Activated CD8-positive, alpha-beta T cell treated with anti-CD3 and anti-CD28 coated beads for 36 hours (primary cell): ENCODE measurements at places on chromosomes 1 and 21. TPM values are rescaled to one million over a fixed set of nuclear protein-coding genes. Genes with fewer than 3 reads are reported as not detected.

CHD5 gene
- 0.61 TPM for total RNA-seq

SLC35D1 gene
- total RNA-seq, result 8.4 TPM

DNA sequence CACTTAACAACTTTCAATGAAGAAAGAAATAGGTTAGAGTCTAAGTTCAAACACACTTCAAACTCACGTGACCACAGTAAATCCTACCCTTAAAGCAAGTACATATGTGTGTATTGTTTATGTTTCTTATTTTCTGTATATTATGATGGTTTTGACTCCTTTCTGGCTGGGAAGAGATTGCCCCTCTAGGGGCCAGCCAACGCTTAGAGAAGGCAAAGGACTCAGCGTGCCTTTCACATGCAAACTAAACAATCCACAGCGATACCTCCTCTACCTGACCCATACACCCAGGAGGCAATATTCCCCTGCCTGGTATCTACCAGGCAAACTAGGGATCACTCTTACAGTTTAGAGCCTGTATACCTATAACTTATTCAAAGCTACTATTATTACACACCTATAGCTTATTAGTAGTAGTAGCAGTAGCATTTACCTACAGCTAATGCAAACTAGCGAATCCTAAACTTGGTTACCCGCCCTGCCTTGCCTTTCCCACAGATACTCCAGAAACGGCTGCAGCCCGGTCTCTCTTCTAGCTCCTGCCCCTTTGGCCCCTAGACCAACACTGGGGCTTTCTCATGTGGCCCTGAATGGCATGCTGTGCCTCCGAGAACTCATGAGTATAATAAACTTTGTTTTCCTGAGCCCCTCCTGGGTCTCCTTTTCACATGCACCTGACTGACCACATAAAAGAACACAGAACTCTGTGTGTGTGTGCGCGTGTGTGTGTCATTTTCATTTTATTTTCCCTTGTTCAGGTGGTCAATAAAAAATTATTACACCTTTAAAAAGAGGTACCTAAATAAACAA is 14.0 kb downstream of the NRIP1 start:
- DNase-seq, result no peak

DNA sequence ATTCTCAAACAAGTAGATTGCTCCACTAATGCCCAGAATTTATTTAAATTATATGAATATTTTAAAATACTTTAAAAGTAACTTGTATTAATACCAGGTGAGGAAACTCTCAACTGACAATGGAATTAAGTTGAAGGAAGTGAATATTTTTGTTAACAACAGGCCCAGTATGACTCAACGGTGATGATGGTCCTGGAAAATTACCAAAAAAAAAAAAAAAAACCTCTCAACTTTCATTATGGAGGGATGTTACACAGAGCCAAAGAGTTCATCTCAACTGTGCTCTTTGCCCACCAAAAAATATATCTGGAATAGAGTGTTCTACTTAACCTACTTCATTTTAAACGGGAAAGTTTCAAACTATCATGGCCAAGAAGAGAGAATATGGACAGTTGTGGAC is 28.3 kb downstream of the CFH start:
- no peak for DNase-seq

- peak; percentile 86 for DNase-seq
These were observed 18.5 kb downstream of the ALDH4A1 start for GRCh38 chr1:18883636-18884418.

POLR3GL gene
- total RNA-seq, result 22.3 TPM

- DNase-seq, result no peak
These were observed 12.0 kb upstream of the KIFAP3 start for GRCh38 chr1:170086399-170087032.

DNA sequence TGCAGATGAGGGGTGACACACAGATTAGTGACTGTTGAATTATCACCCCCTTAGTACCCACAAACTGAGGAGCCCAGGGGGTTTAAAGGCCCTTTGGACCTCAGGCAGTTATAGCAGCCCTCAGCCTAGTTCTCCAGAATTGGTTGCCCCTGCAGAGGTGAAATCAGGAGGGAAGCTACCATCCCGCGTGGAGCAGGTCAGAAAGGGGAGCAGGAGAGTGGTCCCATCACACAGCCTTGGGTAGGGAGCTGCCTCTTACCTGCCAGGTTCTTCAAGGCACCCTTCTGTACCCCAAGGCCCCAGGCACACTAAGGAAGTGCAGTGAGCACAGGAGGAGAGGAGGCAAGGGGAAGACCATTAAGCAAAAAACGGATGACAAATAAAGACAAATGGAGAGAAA is 121.2 kb upstream of the TNR start:
- DNase-seq, result no peak

FAM131C gene
- total RNA-seq, result 0.87 TPM

GCLM gene
- total RNA-seq, result 25.3 TPM

DNA sequence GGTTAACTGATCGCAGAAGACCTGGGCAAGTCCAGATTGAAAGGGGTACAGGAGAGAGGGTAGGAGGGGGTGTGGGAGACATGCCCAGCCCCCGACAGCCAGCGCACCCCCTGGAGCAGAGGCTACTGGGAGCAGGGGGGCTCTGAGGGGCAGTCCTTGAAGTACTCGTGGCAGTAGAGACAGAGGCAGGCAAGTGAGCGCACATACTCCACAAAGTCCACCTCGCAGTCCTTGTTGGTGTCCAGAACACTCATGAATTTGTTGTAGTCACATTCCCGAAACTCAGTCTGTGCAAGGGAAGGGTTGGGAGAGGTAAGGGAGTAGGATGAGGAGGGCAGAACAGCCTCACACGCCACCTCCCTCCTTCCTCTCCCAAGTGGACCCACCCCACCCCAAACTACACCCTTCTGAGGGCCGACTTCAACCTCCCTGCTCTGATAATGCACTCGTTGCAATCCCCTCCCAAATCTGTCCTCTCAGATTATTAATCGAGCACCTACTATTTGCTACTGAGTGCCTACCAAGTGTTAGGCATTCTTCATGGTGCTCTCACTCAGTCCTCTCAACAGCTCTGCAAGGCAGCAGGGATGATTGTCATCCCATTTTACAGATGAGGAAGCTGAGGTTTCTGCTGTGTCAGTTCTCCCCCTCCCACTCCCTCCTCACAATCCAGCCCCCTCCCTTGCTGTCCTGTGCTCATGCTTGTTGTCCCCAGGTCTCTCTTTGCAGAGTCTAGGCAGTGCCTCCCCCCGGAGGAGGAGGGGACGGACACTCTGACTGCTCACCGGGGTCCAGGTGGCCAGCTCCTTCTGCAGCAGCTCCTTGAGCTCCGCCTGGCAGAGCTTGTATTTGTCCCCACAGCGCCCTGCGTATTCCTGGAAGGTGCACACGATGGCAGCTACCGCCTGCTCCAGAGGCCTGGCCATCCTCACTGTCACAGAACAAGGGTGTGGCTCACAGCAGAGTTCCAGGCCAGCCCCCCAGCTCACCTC is 1.2 kb downstream of the S100A3 start:
- no peak for DNase-seq

DNA sequence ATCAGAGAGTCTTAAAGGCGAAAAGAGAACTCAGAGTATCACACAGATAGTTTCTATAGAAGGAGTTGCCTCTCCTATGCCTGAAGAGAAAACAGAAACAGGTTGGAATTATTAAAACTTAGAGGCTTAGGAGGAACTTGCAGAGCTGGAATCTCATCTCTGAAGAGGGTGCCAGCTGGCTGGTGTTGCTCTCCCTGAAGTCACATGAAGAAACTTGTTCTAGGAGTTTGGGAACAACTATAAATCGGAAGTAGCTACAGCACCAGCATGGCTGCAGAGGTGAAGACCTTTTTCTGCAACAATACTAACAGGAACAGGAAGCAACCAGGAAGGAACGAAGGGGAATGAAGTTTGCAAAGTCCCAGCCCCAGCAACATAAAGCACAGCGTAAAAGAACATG is 35.8 kb downstream of the FMO3 start:
- no peak for DNase-seq

GRCh38 chr1:200740571-200741208 is 2.0 kb downstream of the CAMSAP2 start:
- no peak for DNase-seq

LRRC53 gene
- not detected for total RNA-seq

DNA sequence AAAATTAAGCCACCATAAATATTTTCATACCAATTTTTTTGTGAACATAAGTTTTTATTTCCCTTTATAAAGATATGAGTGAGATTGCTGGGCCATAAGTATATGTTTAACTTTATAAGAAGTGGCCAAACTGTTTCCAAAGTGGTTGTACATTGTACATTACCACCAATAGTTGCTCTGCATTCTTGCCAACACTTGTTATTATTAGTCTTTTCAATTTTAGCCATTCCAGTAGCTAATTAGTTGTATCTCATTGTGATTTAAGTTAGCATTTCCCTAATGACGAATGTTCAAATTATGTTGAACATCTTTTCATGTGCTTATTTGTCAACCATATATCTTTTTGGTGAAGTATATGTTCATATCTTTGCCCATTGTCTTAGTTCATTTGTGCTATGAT is 64.0 kb upstream of the DNAH14 start:
- DNase-seq, result no peak

DNA sequence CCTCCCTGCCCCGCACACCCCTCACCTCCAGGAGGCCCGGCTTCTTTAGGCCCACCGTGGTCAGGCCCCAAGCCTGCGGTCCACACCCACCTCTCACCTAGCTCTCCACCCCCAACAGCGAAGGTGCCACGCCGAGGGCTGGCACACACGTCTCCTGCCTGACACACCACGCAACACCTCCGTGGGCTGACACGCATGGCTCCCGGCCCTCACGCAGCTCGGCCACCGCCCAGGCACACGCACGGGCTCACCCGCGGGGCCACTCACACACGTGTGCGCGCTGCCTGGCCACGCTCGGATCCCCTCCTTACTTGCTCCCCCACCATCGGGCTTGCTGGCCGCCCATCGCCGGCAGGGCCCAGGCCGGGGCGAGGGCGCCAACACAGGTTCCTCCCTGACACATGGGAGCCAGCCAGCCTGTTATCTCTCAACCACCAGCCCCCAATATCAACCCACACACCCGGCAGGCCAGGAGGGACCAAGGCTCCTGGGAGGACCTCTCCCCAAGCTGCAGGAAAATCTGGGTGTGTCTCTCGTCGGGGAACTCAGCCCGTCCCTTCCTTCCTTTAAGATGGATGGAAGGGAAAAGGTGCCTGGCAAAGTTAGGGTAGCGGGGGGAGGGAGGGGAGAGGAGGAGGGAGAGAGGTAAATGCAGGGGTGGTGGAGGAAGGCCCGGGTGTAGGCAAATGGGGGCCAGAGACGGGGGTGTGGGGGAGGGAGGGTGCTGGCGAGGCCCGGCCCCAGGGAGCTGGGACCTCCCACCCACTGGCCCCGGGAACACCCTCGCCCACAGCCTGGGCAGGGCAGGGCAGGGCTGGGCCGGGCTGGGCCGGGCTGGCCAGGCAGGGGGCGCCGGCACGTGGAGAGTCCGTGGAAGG is 546 bp downstream of the ELOVL1 start:
- DNase-seq, result peak; percentile 58

DNA sequence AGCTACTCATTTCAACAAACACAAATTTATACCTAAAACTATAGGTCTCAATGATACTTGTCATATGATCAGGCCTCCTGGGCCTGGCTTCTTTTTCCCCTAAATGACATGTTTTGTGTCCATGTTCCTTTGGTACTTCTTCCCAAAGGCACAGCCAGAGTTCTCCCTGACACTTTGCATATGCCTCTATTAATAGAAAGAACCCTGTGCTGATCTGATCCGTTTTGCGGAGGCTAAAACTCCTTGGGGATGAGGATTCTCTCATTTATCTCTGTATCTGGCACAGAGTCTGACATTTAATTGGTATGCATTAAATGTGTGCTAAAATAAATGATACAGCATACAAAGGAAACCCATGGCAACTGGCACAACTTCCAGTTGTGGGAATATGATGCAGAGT is 11.5 kb downstream of the ATPAF1 start:
- DNase-seq, result no peak
